ENCODE measurements at places on chromosomes 13 and 19.

DNA sequence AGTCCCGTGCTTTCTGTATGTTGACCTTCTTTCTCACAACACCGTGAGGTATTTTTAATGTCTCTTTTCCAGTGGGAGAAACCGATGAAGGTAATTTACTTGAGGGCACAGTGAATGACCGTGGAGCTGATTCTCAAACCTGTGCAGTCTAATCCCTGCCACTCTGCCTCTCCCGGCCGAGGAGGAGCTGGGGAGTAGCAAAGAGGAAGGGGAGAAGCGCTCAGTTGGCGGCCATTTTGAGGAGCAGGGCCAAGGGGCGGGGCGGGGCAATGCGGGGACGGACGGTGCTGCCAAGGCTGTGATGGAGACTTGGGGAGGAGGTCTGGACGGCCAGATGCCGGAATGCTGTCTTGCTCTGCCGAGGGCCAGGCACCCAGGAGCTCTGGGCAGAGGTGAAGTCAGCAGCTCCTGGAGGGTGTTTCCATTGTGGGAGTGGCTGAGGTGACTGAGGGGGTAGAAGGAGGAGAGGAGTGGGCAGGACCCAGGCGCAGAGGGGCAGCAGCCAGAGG is 12.4 kb upstream of the RANBP3 start:
- DNase-seq: no peak

DNA sequence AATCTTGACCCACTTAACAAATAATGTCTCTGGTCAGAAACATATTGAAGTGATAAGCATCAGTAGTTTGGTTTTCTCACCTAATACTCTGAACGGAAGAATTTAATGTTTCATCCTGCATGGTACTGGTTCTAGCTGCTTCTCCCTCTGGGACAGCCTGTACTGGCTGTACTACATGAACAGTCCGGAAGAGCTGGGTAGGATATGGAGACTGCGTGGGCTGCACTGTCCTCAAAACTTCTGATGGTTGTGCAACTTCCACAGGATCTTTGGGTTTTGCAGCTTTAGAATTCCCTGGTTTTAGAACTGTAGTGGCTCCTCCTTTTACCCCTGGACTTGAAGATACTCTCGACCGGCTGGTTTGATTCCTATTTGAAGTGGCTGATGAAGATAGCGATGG is 78.3 kb downstream of the ELF1 start:
- peak; percentile 6 for DNase-seq

- DNase-seq: no peak
Measured at GRCh38 chr13:34164582-34164981, 346.6 kb downstream of the RFC3 start.

GRCh38 chr19:49567861-49568441 is 12.4 kb downstream of the NOSIP start:
- DNase-seq: peak; percentile 67

DNA sequence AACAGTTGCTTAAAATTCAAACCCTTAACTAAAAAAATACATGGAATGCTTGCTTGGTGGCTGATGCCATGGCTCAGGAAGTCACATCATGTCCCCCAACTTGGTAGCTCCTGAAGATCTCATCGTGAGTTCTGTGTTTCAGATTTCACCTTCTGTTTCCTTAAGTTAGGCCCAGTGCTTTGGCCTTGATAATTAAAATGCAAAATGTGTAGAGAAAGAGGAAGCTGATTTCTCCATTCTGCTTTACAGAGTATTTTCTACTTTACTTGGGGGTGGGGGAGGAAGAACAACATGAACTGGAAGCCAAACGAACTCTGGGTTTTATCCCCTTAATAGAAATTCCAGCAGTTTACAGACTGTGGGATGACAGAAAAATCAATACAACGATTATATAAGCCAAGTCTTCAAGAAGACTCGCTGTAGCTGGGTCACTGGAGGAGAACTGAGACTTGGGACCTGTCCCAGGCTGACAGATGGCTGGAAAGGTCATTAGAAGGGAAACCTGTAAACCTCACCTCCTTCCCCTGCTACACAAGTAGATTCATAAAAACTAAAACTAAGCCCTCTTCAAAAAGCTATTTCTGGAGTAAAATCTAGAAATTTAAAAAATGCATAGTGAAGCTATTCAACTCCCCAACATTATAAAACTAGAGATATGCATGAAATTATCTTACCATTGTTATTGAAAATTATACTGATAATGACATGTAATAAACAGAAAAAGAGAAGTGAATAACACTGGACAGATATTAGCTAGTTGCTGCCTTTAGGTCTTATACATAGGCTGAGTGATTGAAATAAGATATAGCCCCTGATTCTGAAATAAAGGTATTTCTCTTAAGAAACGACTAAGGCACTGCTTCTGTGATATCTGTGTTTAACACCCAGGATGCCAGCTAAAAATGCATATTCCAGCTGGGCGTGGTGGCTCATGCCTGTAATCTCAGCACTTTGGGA is 22.1 kb upstream of the GGACT start:
- DNase-seq: no peak

- DNase-seq: no peak
Measured at GRCh38 chr13:66809485-66809884, 420.7 kb downstream of the PCDH9 start.

DNA sequence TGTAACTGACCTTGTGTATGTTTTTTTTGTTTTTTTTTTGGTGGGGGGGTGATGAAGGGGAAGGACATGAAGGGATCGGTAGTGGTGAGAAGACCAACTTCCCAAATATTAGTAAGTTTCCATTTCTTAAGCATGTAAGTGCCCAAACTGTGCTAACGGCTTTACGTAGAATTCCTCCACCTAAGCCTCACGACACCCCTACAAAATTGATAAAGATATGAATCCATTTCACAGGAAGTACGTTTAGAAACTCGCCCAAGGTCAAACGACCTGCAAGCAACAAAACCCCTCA is 649 bp downstream of the UQCRFS1 start:
- no peak for DNase-seq

- DNase-seq: peak; percentile 26
Measured at GRCh38 chr19:51259348-51260245, 8.7 kb downstream of the SIGLECL1 start.

DNA sequence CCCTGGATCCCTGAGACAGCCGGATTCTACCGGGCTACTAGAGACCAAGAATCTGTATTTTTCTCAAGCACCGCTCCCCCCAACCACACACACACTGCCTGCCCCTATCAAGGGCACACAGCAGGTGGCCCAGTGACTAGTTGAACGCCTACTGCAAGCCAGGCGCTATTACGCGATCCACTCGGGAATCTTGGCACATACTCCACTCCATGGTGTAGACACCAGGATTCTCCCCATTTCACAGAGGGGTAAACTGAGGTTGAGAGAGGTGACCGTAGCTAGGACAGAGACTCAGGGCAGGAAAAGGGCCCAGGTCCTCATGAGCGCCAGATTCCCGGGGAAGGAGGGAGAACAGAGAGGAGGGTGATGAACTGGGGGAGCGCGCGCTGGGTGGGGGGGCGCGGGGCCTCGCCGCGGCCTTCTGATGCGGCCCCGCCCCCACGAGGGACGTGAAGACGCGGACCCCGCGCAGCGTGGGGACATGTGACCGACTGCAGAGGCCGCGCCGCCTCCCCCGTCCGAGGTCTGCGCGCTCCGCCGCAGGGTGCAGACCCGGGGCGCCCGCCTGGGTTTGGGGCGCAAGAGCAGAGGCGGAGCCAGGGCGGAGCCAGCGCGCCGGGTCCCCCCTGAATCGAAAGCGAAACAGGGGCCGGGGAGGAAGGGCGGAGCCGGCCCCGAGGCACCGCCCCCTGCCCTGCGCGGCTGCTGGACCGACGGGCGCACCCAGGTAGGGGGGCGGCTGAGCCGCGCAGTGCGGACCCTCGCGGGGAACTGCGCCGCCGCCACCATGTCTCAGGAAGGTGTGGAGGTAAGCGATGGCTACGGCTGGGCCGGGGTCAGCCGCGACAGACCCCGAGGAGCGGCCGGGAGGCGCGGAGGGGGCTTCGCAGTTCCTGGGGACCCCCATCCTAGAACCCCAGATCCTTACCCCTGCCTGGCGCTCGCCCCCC is at the start of gene SHFL:
Gene SHFL, plus strand, starts transcription at position 677 of the 950 bp plus-strand sequence. Its CDS starts 111 bp downstream, at position 788.
- peak; percentile 53 for DNase-seq

- DNase-seq: peak; percentile 82
Measured at GRCh38 chr19:13036366-13036976, 41.2 kb downstream of the NFIX start.

DNA sequence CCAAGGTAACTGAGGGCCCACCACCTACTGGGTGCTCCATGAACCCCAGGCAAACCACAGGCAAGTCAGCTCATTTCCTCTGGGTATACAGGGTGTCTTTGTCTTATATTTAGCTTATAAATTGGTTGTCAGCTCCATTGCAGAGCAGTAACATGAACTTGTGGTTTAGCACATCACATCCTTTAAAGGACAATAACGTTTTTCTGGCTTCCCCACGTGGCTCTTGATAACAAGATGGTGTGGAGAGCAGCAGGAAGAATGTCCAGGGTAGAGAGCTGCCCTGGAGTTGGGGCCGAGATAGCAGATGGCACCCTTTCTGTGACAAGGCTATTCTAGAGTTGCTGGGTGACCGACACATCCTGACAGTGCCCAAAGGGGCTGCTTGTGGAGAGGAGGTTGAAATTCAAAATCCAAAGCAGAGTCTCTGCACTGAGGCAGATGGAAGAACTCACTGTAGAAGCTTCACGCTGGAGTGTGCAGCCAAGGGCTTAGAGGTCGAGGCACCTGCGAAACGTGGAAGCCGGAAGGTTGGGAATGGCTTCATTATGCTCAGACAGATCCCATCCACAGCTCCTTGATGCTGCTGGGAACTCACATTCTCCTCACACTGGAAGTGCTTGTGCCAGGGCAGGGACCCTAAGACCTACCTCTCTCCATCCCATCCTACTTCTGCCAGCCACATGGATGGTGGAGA is 133.0 kb upstream of the FRY start:
- no peak for DNase-seq

DNA sequence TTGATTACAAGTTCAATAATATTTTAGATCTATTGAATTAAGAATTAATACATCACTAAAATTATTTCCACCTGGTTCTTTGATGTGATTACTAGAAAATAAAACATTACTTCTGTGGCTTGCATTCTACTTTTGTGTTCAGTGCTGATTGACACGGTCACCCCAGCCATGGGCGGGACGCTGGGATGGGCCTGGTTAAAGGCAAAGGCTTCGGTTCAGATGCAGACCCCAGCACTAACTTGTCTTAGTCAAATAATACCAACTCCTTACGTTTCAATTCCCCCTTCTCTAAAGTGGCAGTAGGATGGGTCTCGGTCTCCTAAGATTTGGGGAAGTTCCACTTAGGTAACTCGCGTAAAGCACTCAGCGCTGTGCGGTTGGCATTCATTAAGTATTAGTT is 144.9 kb downstream of the URI1 start:
- no peak for DNase-seq

GRCh38 chr13:24162604-24163003 is 2.1 kb downstream of the SPATA13 start:
- DNase-seq: no peak

DNA sequence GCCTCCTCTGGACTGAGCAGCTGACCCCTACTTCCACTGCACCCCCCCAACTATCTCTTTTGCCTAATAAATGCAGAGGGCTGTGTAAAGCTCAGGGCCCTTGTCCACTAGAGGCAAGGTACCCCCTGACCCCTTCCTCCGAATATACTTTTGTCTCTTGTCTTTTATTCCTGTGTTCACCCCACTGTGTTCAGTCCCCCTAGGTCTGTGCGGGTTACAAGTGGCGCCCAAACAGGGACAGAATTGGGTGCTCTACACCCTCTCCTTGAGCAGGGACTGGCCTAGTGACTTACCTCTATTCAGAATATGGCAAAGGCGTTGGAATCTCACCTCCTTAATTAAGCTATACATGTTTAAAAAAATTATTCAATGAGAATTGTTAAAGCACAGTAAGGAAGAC is 15.0 kb downstream of the ZNF350 start:
- peak; percentile 5 for DNase-seq

DNA sequence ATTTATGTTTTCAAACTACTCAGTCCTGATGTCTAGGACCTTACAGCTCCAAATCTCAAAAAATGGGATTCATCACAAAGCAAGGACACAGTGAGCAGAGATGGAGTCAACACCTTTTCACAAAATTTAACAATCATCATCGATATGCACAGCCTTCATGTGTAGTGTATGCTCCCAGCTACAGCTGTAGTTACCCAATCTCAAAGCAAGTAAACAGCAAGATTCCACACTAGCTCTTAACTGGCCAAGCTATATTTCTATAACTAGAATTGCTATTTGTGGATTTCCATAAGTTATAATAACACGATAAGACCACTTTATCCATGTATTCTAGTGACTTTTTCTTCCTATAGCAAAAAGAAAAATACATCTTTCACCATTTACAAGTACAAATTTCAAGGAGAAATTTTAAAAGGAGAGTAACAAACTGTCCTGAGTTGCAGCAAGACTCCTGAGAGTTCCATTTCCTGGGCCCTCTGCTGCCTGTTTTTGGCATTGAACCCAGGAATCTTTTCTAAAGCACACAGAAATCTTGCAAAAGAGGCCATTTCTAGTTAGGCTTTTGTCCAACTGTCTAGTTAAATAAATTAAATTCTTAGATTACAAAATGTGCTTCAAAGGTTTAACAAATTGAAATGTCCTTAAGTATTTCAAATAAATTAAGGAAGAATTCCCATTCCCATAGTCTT is 460.6 kb downstream of the FGF14 start:
- DNase-seq: peak; percentile 14

DNA sequence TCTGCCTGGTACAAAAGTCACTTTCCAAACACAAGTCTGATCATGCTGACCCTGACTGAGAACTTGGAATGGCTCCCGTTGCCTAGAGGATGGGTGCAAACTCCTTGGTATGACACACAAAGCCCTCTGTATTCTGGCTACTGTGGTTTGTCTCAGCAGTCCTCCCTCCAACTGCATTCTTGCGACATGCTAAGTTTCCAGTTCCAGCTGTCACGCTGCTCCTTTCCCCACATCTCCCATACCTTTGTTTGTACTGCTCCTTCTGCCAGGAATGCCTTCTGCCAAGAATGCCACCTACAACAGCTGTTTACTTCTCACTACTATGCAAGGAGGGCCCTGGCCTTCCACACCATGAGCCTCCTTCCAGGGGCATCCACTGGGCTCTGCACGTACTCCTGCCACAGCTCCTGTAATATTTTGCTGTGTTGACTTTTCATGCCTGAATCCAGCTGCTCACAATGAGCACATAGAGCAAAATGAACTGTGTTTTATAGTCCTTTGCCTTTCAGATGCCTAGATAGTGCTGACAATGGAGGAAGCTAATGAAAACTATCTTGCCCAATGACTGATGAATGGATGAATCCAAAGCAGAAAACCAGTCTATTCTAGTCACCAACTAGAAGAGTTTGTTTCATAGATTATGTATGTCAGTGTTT is 543.7 kb downstream of the EFNB2 start:
- DNase-seq: peak; percentile 84

GRCh38 chr19:16391301-16392055 is 66.9 kb downstream of the KLF2 start:
- DNase-seq: no peak

GRCh38 chr19:1261538-1261797 is 7.7 kb upstream of the CIRBP start:
- DNase-seq: no peak
